ENCODE measurements at places on chromosomes 1 and 21.
A peak's percentile ranks its signal among the peaks of the same experiment; 100 is the strongest.

DNA sequence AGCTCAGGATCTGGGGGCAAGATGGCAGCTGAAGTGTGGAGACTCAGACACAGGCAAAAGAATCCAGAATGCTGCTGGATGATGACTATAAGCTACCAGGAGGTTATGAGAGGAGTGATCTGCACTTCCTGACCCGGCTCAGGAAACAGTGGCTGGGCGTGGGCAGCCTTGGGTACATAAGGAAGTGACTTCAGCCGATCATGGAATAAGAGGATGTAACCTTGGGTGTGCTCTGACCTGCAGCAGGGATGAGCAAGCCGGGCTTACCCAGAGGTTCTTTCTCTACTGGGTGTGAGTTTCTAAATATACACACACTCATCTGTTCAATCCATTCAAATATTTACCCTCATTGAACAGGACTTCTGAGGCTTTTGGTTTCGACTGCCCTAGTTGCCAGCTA is 62.7 kb downstream of the CD34 start:
- peak; percentile 97 for DNase-seq

DNA sequence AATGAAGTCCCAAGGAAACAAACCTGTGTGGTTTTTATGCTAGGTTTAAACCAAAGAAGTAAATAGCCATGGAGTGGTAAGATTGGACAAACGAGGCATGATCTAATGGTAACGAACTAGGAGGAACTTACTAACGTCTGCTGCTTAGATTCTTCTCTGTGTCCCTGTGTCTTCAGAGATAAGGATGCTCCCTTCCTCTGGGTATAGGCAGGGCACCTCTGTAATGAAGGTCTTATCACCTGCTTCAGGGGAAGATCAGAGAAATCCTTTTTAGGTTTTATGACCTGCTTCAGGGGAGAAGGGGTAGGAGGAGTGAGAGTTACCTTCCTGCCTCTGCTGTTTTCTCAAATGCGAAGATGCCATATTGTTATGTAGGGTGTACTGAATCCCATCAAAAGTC is 214.9 kb upstream of the L1TD1 start:
- DNase-seq: no peak

GRCh38 chr1:213925531-213926182 is 62.1 kb upstream of the PROX1 start:
- no peak for DNase-seq

DNA sequence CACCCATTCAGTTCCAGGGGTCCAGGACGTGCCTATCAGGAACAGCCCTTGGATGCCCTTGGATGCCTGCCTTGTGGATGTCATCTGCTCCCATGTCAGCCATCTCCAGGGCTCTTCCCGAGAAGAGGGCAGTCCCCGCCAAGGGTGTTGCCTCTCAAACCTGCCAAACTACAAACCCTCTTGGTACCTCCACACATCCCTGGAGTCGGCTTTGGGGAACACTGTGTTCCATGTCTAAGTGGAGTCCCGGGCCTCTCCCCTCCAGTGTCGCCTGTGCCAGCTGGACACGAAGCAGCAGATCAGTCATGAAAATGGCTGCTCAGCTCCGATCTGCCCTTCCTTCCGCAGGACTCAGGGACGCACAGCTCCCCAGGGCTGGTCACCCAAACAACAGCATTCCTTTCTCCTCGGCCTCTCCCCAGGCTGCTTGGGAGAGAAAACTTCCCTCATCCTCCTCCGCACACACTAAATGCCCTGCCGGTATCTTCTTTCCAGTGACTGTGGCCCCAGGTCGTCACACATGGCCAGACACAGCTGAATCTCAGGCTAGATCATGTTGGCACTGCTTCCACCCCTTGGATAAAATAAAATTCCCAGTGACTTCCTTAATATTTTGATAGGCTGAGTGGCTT is 53.4 kb downstream of the GALNT2 start:
- no peak for DNase-seq

DNA sequence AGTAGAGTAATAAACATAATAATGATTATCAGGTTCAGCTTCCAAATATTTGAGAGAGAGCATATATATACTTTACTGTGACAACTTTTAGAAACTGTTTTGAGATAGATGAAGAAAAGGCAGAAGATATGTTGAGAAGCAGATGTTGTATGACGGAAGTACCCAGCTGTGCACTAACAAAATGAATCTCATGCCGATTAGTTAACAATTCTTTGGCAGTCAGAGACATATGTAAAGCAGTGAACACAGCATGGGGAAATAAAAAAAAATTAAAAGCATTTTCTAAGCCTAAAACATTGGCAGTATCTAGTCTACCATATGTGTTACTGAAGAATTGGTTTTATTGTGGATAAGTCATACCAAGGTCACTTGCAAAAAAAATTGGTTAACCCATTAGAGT is 51.8 kb downstream of the MAGI3 start:
- DNase-seq: no peak

- DNase-seq: no peak
These were observed 199.7 kb downstream of the CAMTA1 start for GRCh38 chr1:6984986-6985385.

DNA sequence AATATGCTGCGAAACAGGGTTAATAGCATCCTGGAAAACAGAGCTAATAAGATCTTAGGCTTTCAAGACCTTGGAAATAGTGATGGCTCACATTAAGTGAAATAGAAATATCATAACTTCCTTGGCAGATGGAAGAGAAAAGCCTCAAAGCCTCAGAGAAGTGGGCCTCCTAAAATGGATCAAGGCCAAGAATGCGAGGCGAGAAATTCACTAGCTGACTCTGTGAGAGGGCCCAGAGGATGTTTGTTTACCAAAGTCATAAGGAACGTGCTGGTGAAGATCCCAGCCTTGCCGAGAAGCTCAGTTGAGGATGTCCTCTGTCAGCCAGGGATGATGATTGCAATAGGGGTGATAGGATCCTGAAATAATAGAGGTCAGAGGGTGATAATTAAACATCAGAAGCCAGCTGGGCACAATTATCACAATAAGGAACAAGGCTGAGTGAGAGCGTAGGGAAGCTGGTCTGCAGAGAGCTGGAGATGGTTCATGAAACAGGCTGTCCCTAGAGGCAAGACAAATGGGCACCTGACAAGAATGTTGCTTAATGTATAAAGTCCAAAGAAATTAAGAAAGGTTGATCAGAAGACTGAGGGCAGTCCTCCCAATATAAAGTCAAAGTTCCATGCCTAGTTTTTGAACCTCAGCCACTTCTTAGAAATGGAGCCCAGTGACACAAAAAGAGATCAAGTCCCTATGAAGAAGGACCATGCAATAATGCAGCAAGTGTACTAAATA is 101.7 kb upstream of the COG2 start:
- DNase-seq: no peak

GRCh38 chr1:201791051-201791778 is 37.7 kb upstream of the IPO9 start:
- no peak for DNase-seq

DNA sequence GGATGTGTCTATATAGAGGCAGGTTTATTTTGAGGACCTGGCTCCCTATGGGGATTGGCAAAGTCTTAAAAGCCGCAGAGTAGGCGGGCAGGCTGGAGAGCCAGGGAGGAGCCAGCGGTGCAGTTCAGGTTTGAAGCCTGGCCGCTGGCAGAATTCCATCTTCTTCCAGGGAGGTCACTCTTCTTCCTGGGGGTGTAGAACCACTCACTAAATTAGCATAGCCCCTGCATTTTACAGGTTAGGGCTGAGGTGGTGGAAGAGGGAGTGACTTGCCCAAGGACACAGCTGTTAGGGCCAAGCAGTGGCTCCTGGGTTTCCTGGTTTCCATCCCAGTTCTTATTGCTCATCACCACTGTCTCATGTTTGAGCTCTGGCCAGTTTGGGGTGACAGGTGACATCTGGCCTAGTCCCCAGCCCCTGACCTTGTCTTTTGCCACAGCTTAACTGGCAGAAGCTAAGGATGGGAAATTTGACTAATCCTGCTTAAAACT is 1.4 kb downstream of the PINK1 start:
- DNase-seq: no peak
